Stimulated activated CD4-positive, alpha-beta T cell treated with anti-CD3 and anti-CD28 coated beads, TNF-alpha, amount 100 ng/mL, for 1 hour (primary cell): ENCODE measurements at places on chromosomes 2 and 18.

DNA sequence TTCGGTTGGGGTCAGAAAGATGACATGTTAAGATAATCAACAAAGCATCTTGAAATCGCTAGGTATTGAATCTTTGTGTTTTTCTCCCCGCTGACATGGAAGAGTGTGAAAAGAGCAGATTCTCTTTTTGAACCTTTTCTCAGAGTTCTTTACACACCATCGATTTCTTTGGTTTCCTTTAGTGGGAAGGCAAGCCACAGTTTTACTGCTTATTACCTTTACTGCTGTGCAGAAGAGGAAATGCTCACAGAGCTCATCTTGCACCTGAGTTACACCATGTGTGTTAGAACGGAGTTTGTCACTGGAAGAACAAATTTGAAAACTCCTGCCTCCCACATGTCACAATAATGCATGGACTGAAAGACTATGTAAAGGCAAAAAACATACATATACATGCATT is 45.3 kb upstream of the PDK1 start:
- DNase-seq = no peak

- no peak for DNase-seq
Measured at GRCh38 chr2:228956701-228957474, 314.2 kb downstream of the PID1 start.

GRCh38 chr2:104664672-104665071 is 189.2 kb upstream of the POU3F3 start:
- no peak for DNase-seq

DNA sequence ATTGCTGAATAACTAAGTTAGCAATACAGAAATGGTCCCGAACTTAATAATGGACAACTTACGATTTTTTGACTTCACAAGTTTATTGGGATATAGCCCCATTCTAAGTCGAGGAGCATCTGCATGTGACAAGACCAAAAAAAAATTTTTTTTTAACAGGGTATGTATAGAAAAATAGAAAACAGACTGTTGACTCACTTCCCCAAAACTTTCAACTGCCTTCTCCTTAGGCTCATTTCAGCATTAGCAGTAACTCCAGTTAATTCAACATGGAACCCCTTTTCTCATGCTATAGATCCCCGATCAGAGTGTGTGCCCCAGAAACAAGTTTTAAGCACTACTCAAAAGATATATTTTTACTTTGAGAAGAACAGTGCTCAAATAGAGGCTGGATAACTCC is 5.4 kb downstream of the CD302 start:
- DNase-seq = no peak

GRCh38 chr2:5315512-5315911 is 376.7 kb upstream of the SOX11 start:
- DNase-seq = no peak
